Amygdala (tissue), 56 donors: ENCODE measurements at places on chromosomes 5 and 9.

DNA sequence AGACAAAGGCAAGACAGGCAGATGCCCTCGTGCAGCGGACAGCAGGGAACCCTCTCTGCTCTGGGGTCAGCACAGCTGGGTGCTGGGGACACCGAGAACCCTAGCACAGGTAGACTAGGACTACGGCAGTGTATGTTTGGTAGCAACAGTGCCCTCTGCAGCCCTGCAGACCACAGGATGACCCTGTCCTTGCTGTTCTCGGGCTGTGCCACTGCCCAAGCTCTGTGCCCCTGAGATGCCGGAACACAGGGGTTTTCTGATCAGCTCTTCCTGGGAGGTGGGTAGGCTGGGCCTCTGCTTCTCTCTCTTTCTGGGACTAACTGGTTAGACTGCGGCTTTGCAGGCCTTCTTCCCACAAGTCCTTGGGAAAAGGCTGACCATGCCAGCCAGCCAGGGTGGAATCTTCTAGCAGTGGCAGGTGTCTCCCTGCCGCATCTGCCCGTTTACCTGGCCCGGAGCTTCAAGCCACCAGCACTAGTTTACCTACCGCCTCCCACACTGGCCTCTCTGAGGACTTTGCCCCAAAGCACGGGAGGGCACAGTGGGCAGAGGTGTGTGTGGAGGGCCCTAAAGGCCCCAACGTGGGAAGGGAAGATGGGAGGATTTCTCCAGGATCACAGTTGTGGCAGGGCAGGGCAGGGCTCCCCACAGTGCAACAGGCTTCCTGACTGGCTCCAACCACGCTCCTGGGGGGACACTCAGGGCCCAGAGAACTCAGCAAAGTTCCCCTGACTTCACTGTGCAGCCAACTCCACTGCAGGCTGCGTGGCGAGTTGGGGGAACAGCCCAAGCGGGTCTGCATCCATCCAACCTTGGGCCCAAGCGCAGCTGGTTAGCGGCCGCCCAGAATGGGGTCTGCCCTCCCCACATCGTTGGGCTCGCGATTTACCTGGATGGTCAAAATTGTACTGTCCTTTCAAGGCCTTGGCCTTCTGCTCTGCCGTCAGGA, 1.2 kb downstream of the UCK1 start:
- DNase-seq, result no peak

GRCh38 chr5:134085411-134085810, 29.1 kb upstream of the TCF7 start:
- no peak for DNase-seq

GRCh38 chr9:92728831-92729734, 35.5 kb downstream of the BICD2 start:
- DNase-seq, result no peak

DNA sequence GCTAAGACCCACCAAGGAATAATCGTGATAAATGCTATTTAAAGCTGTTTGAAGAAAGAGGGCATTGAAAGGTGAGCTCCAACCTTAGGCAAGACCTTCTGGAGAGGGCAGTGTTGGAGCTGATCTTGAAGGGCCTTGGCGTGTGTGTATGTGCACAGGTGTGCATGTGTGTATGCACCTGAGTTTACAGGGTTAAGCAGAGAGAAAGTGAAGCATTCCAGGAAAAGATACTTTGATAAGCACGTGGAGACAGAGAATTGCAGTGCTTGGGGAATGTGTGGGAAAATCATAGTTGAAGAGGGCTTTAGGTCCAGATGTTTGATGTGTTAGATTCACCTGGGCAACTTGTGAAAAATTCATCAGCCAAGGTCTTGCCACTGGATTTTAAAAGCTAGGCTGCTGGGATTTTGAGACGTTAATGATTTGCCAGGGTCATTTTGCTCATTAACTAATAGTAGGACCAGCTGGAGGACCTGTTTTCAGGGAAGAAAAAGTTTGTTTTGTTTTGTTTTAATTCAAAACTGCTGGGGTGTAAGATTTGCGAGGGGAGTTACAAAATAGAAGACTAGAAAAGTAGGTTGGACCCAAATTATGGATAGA, 78.3 kb upstream of the ANKRD55 start:
- DNase-seq, result no peak

GRCh38 chr9:89254773-89255125, 56.2 kb upstream of the CKS2 start:
- DNase-seq, result no peak

DNA sequence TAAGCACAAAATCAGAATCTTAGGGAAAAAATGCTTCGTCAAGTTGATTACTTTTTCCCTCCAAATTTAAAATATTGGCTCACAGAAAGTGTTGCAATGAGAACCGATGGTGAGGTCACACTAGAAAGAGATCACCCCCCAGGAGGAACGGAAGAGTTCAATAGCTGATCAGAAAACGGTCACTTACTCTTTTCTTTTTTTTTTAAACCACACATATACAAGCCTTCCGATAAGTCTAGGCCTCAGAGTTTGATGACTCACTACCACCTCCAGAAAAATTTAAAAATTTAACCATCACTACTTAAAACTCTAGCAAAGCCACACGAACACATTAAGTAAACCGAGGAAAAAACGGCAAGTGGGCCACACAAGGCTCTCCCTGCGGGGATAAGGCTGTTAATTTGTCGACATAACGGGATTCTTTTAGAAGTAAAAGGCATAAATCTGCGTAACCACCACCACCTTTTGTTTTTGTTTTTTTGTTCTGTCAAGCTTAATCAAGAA, 1.2 kb downstream of the SURF4 start:
- DNase-seq, result no peak

DNA sequence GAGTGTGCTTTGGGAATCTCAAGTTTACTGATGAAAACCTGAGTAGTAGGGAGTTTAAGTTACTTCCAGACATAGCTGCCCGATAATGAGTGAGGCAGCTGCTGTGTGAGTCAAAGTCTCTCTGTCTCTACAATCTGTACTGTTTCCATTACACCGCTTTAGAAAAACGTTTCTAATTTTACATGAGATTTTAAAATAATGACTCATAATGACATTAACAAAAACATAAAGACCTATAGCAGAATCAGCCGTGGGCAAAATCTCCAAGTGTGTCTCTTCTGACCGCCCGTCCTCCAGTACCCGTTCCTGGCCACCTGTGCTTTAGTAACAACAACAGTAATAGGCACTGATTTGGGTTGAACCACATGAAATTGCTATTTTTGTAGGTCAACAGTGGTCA, 69.6 kb upstream of the PRRC1 start:
- DNase-seq, result no peak

DNA sequence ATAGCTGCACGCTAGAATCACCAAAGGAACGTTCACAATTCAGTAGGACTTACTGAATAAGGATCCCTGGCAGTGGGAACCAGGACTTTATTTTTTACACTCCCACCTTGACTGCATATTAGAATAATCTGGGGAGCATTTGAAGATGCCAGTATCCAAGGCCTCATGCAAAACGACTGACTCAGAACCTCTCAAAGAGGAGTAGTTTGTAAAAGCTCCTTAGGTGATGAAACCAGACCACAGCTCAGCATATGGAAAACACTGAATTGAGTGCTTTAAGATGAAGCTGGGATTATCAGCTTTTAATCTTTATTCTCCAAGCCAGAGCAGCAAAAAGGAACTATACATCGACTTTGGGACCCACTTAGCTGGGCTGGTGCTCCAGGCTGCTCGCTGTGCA, 288.3 kb downstream of the MLLT3 start:
- DNase-seq, result no peak

GRCh38 chr9:95197692-95198271, 119.7 kb downstream of the FANCC start:
- DNase-seq, result no peak

DNA sequence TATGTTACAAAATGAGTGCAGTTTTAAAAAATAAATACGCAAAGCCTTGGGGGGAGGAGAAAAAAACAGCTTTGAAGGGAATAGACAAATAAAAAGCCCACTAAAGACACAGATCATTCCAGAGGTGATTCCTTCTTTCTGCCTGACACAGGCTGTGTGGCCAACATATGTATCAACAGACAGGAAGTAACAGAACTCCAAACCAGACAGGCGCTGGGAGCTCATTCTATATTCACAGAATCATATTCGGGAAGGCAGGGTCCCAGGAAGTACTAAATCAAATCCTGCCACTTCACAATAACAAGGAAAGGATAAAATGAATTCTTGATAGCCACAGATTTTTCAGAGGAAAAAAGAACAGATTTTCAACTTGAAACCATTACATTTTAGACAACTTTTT, 62.1 kb downstream of the SEMA5A start:
- no peak for DNase-seq

- no peak for DNase-seq
Measured at GRCh38 chr5:124932791-124933600, 186.6 kb upstream of the ZNF608 start.

GRCh38 chr5:122195802-122196394, 66.6 kb downstream of the ZNF474 start:
- no peak for DNase-seq

DNA sequence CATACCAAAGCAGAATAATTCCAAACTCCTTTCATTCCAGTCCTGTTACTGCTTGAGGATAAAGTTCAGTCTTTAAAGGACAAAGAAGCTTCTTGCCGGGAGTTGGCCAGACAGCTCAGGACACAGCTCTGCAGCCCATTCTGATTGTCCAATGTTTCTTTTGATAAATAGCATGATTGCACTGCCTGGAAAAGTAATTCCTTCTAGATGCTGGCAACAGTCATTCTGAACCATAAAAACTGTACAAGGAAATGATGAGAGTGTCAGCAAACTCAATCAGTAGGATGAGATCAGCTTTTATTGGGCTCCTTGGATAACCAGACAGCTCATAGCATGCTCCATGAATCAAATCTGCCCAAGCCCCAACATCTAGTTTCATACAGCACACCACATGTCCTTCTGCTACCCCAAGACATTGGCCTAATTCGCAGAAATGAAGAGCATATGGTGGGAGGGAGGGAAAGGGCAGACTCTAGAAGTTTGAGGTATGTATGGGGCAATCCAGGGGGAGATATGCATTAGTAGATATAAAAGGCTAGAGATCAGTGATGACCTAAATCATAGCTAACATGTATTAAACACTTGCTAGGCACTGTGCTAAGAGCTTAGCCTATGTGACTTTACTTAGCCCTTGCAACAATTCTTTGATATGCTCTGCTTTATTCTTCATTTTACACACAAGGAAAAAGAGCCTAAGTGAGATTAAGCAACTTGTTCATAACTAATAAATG, 219.9 kb upstream of the NREP start:
- DNase-seq, result no peak

GRCh38 chr9:89039104-89039465, 47.8 kb downstream of the S1PR3 start:
- DNase-seq, result no peak

- no peak for DNase-seq
Measured at GRCh38 chr5:139958432-139959148, 84.5 kb downstream of the NRG2 start.

GRCh38 chr9:13554626-13555025, 275.1 kb upstream of the MPDZ start:
- DNase-seq, result no peak

DNA sequence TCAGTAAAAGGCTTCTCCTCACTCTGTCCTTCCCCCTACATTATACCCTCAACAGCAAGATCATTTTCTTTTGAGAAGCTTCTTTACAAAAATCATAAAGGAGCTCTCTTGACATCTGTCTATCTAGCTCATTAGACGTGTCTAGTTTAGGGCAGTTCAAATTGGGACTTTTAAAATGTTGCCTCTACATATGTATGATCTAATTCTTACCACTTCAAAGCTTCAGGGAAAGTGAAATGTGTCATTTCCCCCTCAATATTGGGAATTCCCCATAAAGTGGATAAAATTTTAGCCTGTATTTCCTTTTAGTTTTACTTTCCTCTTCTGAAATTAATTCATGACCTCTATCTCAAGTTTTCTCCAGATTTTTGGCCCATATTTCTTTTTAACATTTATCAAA, 323.7 kb downstream of the ARRDC3 start:
- no peak for DNase-seq

DNA sequence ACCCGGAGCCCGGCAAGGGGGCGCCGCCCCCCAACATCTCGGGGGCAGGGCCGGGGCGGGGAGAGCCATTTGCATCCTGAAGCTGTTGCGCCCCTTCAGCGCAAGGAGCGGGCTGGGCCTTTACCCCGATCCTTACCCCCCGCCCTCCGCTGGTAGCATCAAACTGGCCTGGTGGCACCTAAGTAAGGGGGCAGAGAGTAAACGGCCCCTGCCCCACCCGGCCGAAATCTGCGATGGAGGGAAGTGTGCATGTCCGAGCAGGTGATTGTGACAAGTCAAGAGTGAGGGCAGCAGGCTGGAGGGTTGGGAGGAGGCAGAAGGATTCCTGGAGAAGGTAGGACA, 101.2 kb downstream of the ESM1 start:
- no peak for DNase-seq

GRCh38 chr9:125513668-125514413, 193.2 kb downstream of the MAPKAP1 start:
- DNase-seq, result no peak

GRCh38 chr9:87137718-87138117, 190.4 kb upstream of the GAS1 start:
- no peak for DNase-seq

- DNase-seq, result no peak
Measured at GRCh38 chr5:4361753-4362152, 766.1 kb downstream of the IRX1 start.

DNA sequence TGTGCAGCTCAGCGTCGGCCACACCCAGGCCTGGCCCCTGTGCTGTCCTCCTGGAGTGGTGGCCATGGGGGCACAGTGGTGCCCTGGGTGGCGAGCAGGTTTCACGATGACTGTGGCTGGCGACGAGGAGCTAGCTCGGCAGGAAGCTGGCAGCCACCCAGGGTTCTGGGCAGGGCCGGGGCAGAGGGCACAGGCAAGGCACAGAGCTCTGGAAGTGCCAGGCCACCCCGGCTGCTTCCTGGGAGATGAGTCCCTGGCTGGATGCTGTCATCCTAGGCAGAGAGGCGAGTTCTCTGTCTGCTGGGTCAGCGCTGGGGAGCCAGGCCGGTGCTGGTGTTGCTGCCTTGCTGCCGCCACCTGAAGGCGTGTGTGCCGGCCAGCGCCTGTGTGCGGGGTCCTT, 51.7 kb downstream of the RXRA start:
- no peak for DNase-seq

DNA sequence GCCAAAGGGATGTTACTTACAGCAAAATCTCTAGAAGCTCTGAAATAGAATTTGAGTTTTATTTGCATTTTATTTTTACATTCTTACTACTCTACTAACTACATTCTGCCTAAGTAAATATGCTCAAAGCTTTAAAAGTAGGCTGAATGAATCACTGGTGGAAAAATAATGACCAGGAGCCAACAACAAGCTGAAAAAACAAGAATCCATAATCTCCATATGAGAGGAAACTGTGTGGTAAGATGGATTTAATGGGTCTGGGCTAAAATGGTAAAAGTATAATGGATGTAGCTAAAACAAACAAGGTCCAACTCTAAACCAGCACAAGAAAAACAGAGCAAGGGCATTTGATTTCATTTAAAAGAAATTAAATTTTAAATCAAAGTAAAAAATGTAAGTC, 525.8 kb upstream of the FTMT start:
- no peak for DNase-seq

- no peak for DNase-seq
Measured at GRCh38 chr9:113393281-113393680, 7.8 kb downstream of the ALAD start.

GRCh38 chr5:172921906-172922305, 37.3 kb upstream of the RPL26L1 start:
- DNase-seq, result no peak

- DNase-seq, result no peak
Measured at GRCh38 chr5:139745132-139745799, 50.3 kb upstream of the PSD2 start.

GRCh38 chr5:139968547-139969261, 74.4 kb downstream of the NRG2 start:
- peak; percentile 42 for DNase-seq
